Left hindlimb (tissue), 1 donor: ENCODE measurements at places on chromosomes 16 and 17.

DNA sequence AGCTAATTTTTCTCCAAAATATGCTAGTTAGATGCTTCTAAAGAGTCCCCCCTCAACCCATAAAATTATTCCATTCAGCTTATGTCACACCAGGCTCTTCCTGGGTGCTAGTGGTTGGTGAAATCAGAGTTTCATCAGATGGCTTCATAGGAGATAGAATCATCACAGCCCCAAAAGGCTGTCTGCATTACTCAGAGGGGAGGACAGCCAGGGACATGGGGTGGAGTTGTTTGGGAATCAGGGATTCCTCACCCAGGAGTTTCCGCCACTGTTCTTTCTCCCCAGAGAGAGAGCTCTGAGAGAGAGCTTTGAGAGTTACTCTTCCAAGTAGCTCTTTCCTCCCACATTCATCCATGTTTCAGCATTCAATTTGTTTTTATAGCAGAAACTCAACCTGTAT is 288 bp upstream of the KRT34 start:
- DNase-seq, result no peak

DNA sequence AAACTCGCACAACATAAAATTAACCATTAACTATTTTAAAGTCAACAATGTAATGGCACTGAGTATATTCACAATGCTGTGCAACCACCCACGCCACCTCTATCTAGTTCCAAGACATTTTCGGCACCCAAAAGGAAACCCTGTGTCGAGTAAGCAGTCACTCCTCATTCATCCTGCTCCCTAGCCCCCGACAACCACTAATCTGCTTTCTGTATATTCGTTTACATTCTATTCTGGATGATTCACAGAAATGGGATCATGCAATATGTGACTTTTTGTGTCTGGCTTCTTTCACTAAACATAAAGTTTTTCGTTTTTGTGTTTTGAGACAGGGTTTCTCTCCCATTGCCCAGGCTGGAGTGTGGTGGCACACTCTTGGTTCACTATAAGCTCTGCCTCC is 42.2 kb upstream of the HAPSTR1 start:
- DNase-seq, result no peak

GRCh38 chr16:75088216-75088615 is 28.4 kb downstream of the LDHD start:
- no peak for DNase-seq

DNA sequence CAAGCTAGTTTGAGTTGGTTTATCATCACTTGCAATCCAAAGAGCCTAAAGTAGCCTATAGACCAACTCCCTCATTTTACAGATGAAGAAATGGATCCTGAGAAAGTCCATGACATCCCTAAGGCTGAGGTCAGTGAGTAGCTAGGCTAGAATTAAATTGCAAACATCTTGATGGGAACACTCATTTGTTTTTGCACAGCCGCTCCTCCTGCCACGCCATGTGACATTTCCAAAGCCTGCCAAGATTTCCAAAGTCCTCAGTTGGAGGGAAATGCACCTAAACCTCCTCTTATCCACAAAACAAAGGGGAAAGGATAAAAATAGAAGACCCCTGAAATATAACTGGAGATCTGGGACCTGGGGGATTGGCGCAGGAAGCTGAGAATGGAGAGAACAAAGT is 15.0 kb downstream of the TMEM92 start:
- DNase-seq, result no peak

DNA sequence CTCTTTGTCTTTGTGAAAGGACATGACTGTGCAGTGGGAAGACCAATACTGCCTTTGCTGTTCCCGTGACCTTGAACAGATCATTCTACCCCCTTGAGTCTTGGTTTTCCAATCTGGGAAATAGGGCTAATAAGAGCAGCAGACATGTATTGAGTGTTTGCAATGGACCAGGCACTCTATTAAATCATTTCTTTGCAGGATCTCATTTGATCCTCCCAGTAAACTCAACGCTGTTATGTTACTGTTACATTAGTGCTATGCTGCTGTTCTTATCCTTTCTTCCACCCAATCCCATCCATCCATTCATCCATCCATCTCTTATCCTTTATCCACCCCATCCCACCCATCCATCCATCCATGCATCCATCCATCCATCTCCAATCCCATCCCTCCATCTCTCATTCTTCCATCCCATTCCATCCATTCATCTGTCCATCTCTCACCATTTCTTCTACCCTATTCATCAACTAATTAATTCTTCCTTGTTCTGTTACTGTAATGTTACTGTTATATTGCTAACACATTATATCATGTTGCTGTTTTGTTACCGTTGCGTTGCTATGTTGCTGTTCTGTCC is 65.1 kb downstream of the ABCC6 start:
- no peak for DNase-seq

- no peak for DNase-seq
These were observed 147.0 kb downstream of the SLC39A11 start for GRCh38 chr17:72945473-72945872.

- no peak for DNase-seq
These were observed 48.6 kb downstream of the FTO start for GRCh38 chr16:53752560-53752959.

DNA sequence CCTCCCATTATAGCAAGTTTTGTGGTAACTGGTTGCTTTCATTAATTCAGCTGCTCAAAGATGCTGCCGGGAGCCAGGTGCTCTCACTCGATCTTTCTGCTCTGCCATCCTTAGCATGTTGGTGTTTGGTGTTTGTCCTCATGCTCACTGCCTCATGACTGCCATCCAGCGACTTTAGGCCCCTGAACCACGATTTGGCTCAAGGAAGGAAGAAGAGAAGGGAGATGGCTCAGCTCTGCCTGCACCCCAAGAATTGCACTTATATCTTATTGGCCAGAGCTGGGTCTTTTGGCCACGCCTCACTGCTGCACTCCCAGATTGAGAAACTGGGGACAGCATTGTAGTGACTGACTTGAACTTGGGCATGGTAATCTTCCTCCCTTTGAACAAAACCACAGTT is 52.7 kb downstream of the ARSG start:
- no peak for DNase-seq

DNA sequence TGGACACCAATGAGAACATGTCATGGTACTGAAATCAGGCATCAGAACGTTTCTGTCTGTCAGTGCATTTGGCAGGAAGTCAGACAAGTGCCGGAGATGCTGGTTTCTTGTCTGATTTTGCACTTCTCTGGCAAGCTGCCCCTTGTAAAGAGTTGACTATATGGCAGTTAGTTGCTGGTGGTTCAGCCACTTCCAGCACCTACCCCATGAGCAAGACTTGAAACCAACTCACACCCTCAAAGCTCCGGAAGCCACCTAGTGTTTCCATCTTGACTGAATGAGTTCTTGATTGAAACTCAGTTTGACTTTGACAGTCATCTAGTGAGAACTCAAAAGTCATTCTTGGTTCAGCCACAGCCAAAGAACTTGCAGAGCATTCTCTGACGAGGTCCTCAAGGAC is 225.1 kb downstream of the SPECC1 start:
- DNase-seq, result no peak
